ENCODE measurements at places on chromosomes 13 and 19.
A peak's percentile ranks its signal among the peaks of the same experiment; 100 is the strongest.

- DNase-seq: no peak
Measured at GRCh38 chr19:16429759-16430091, 42.0 kb downstream of the EPS15L1 start.

- DNase-seq: peak; percentile 78
Measured at GRCh38 chr13:105602956-105603670, 932.3 kb downstream of the EFNB2 start.

- peak; percentile 90 for DNase-seq
Measured at GRCh38 chr13:35723053-35723461, 246.6 kb upstream of the MAB21L1 start.

DNA sequence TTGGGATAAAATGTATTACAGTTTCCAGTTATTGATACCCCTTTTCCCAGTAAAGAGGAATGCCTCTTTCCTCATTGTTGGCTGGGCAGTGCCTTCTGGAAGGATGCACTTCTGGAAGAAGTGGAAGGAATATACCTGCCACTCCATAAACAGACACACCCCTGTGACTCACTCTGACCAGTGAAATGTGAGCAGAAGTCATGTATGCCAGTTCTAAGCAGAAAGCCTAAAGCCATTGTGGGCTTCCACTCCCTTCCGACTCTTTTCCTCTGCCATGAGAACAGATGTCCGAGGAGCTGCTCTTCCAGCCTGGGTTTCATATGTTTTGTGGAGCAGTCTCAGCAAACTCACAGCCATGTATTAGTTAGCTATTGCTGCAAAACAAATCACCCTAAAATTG lies 166.1 kb upstream of the SERP2 start:
- no peak for DNase-seq

DNA sequence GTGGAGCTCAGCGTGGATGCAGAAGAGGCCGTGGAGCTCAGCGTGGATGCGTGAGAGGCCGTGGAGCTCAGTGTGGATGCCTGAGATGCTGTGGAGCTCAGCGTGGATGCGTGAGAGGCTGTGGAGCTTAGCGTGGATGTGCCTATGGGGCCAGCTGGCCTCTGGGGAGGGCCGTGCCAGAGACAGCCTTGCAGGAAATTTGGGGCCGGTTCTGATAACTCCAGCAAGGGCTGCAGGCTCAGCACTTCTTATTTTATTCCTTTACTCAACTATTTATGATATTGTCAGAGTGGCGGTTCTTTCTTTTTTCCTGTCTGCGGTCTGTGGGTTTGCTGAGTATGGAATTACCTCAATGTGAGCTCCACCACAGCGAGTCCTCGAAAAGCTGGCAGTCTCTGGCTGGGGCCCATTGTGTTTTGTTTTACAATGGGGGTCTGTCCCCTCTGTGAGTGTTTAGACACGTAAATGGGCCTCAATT lies 17.8 kb upstream of the TMEM255B start:
- no peak for DNase-seq

GRCh38 chr19:16185123-16185767 lies at the start of gene FAM32A:
TSS of gene FAM32A (plus strand) at chr19:16185410. CDS start at chr19:16185443, 33 bp downstream.
- DNase-seq: peak; percentile 100

DNA sequence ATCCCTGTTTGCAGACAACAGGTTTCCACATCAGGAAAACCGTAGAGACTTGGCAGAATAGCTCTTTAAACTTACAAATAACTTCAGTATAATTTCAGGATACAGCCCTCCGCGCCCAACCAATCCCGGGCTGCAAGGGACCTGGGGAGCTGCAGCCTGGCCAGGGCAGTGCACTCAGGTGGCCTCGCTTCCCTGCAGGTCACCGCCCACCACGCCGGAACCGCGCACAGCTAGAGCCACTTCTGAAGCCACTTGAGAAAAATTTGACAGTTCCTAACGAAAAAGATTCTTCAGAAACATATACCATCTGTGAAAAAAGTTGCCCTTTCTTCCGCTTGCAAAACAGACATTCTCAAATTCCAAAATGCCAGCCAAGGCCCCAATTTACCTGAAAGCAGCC lies 11.1 kb downstream of the ZNF91 start:
- DNase-seq: no peak

DNA sequence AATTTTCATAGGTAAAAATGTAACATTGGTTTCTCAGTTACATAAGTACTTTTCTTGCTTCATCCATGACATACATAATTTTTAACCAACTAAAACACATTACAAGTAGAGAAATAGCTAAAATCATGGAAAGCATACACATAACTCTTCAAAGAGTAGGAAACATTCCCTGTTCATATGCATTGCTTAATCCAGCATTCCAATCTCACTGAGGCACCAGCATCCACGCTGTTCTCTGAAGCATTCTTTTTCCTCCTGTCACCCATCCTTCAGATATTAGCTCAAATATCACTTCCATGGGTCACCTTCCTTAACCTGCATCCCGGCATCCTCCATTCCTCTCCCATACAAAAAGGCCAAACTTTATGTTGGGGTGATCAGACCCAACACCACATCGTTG lies 79.1 kb downstream of the ZNF254 start:
- DNase-seq: no peak

- no peak for DNase-seq
Measured at GRCh38 chr13:44088411-44088810, 208.7 kb downstream of the LACC1 start.

- no peak for DNase-seq
Measured at GRCh38 chr19:28065026-28065425, 1147.9 kb downstream of the UQCRFS1 start.

GRCh38 chr13:77810430-77810829 lies 108.2 kb downstream of the EDNRB start:
- DNase-seq: no peak

- no peak for DNase-seq
Measured at GRCh38 chr19:723714-724113, 15.0 kb downstream of the PALM start.

GRCh38 chr13:112124141-112124540 lies 57.2 kb downstream of the SOX1 start:
- peak; percentile 64 for DNase-seq

GRCh38 chr13:90105849-90106496 lies 1241.5 kb upstream of the MIR17HG start:
- DNase-seq: no peak

DNA sequence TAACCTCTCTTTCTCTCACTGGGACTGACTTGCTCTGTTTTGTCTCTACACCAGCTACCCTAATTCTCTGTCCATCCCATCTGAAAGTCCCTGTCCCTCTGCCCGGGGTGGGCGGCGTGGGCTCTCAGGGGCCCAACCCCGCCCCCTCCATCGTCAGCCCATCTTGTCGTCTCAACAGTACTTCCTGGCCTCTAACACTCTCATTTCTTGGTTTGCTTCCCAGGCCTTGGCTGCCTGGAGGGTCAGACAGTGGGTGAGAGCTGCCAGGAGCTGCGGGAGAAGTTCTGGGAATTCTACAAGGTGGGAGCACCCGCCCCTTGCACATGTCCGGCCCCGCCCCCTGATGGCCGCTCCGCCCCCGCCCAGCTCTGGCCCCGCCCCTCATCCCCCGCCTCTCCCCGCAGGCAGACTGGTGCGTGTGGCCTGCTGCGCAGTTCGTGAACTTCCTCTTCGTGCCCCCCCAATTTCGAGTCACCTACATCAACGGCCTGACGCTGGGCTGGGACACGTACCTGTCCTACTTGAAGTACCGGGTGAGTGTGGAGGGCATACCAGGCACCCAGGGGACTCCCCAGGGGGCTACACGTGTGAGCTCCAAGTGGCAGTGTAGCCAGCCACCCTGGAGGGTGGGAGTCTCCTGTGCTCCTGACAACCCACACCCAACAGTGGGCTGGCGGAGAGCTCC lies 1.7 kb downstream of the MPV17L2 start:
- peak; percentile 51 for DNase-seq

DNA sequence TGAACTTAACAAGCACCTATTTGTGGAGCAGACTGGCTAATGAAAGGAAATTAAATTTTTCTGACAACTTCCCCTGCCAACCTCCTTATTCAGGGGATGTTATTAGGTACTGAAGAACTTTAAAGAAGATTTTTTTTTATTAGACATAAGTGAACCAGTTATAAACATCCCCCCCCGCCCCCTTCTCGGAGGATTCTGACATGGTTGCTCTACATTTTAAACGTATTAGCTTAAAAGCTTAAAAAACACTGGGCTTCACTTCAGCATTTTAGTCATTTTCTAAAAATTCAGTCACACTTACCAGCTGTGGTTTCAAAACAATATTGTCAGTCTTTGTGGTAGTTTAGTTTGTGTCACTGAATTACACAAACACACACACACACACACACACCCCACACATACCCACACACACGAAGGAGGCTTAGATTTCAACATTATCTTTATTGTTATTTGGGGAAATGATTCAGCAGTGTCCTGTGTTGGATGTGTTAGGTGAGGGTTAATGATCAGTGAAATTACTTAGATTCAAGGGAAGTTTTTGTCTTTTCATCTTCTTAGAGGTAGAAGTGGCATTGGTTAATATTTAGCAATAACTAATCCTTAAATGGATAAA lies 145.7 kb downstream of the PCCA start:
- DNase-seq: peak; percentile 10

DNA sequence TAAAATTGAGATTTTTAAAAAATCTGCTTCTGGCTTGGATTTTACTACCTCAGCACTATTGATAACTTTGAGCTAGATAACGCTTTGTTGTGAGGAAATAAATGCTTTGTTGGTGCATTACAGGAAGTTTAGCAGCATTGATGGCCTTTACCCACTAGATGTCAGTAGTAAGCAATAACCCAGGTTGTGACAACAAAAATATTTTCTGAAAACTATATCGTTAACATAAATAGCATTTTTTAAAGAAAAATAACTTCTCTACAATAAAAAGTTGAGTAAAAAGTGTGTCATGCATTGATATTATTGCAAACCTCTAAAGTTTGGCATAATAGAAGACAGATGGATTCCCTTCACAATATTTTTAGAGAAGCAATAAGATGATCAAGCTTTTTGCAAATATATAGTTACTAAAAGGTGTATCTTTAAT lies 1246.5 kb downstream of the UQCRFS1 start:
- DNase-seq: peak; percentile 13

GRCh38 chr13:44380404-44381165 lies 7.0 kb downstream of the SERP2 start:
- no peak for DNase-seq

- DNase-seq: no peak
Measured at GRCh38 chr13:30804474-30804873, 69.1 kb downstream of the ALOX5AP start.

- DNase-seq: no peak
Measured at GRCh38 chr13:30346153-30346788, 38.9 kb upstream of the KATNAL1 start.

DNA sequence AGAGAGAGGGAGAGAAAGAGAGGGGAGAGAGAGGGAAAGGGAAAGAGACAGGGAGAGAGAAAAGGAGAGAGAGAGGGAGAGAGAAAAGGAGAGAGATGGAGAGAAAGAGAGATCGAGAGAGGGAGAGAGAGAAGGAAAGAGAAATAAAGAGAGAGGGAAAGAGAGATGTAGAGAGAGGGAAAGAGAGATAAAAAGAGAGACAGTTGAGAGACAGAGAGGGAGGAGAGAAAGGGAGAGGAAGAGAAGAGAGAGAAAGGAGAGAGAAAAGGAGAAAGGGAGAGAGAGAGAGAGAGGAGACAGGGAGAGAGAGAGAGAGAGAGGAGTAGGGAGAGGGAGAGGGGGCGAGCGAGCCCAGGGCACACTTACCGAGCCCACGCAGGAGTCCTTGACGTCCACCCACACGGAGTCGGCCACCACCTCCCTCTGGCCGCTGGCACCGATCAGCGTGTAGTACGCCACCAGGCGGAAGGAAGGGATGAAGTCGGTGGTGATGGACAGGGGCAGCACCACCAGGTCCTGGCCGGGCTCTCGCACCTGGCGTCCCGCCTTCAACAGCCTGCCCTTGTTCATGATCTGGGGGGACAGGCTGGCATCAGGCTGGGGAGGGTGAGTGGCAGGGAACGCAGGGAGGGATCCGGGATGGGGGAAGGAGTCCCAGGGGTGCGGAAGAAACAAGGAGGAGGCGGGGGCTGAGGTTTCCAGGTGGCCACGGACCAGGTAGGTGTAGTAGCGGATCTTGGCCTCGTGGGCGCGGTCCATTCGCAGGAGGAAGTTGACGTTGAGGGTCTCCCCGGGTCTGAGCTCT lies 10.0 kb downstream of the C3 start:
- DNase-seq: no peak

DNA sequence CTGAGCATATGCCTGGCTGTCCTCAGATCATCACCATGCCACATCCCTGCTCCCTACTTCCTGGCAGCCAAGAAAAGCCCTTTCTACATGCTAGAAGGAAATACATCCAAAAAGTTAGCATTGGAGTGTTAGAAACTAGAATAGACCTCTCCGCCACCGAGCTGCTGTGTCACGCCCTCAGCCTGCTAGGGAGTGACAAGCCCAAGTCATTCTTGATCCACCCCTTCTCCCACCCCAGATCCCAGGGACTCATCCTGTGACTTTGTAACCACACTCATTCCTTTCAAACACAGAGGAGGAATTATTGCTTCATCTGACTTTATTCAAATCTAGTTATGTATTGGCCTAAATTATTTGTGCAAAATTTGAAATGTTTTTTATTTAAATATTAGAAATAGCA lies 45.3 kb downstream of the POLR1D start:
- DNase-seq: no peak

GRCh38 chr19:11639245-11639601 lies 41.9 kb downstream of the ZNF627 start:
- no peak for DNase-seq

DNA sequence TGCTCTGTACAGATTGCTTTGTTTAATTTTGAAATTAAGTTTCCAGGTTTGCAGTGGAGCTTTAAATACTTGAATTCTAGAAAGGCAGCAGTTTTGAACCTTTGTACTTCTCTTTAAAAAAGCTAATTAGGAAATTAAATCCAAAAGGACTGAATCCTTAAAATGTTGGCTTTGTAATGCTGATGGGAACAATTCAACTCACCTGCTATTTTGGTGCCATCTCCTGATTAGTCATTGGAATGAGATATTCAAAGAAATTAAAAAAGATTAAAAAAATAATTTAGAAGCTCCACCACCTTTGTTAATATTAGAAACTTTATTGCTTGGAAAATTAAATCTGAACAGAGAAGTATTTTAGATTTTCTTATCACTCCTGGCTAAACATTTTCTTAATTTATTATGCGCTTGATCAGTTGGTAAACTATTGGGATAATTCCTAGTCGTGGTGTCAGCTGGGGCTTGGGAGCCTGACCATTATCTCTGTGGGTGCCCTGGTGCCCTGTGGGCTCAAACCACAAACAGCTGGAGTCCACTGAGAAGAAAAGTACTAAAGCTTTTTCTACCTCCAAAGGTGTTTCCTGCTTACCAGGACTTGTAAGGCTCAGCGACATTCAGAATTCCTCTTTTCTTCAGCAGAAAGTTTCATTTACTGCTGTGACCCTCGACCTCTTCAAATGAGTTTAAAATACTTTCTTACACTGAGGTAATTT lies 540.4 kb downstream of the DIAPH3 start:
- DNase-seq: no peak
